ENCODE measurements at places on chromosomes 6 and 20.

- no peak for DNase-seq
These were observed 2.2 kb downstream of the SULF2 start for GRCh38 chr20:47782920-47783552.

DNA sequence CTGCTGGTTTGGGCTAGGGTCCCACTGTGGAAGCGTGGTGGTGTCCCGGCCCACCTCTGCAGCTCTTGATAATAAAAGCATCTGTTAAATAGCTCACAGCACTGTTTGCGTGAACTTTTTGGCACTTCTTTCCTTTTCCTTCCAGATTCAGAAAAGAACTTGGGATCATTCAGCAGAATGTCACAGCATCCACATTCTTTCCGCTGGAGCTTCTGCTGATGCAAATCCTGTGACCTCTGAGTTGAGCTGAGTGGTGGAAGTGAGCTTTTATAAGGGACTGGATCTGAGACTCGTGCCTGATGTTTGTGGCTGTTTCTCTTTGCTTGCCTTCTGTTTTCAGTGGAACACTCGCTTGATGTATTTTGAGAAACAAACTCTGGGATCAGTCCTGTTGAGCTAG is 3.9 kb downstream of the OSBPL2 start:
- DNase-seq = no peak

- no peak for DNase-seq
These were observed 770.8 kb downstream of the EPHA7 start for GRCh38 chr6:92648364-92649086.

- DNase-seq = no peak
These were observed 29.4 kb downstream of the TRAF3IP2 start for GRCh38 chr6:111576291-111576690.

GRCh38 chr20:60137657-60138245 is 179.5 kb downstream of the CDH26 start:
- peak; percentile 25 for DNase-seq

GRCh38 chr20:45937765-45938164 is 3.3 kb downstream of the PCIF1 start:
- no peak for DNase-seq

DNA sequence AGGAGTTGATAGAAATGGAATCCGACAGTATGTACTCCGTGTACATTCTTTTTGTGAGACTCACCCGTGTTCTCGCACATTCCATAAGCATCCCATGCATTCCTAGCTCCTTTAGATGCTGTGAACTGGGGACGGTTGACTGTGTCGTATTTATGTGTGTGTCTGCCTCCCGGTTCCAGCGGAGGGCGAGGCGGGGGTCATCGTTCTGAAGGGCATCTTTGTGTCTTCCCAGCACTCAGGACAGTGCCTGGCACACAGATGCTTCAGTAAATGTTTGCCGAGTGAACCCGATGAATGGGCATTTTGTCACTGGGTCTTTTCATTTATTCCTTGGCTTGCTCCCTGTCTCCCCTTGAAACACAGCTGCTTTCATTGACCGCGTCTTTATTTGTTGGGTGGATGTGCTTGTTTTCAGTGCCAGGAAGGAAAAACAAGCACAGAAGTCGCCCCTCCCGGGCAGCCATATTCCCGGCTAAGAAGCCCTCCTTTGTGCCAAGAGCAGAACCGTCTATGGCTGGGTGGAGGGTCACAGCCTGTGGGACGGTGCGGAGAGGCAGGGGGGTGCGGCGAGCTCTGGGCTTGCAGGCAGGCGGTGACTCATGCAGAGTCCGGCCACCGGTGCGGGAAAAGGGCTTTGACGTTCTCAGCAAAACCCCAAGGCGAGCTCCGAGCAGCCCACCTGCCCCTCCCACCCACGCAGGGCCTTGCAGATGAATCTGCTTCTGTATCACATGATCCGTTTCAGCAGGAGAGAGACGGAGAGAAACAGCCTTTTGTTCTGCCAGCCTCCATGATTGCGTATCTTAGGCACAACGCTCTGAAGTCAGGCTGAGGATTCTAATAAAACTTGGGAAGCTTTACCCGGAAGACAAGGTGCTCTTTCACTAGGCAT is 11.2 kb upstream of the PSMG4 start:
- peak; percentile 66 for DNase-seq

DNA sequence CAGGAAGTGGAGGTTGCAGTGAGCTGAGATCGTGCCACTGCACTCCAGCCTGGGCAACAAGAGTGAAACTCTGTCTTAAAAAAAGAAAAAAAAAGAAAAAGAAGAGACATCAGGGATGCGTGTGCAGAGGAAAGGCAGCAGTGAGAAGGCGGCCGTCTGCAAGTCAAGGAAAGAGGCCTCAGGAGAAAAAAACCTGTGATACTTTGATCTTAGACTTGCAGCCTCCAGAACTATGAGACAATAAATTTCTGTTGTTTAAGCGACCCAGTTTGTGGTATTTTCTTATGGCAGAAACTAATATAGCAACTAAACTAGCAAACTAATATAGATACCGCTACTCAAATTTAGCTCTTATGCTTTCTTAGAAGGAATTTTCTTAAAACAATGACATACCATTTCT is 36.1 kb downstream of the FGD2 start:
- DNase-seq = no peak

DNA sequence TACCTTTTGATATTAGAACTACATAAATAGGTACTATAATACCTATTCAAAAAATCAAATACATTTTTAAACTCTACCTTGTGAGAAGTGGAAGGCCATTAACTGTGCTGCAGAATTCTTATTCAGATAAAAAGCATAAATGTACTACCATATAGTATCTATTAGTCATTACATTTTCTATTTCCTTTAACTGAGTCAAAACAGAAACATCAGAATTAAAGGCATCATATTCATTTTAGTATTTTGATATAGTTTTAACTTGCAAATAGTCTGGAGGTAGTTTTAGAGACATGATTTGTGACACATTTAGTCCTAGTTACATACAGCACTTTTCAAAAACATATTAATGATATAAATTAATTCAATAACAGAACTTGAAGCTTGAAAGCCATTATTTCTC is 39.9 kb upstream of the TAB2 start:
- DNase-seq = no peak

GRCh38 chr6:134026597-134026996 is 25.8 kb downstream of the SLC2A12 start:
- peak; percentile 50 for DNase-seq

DNA sequence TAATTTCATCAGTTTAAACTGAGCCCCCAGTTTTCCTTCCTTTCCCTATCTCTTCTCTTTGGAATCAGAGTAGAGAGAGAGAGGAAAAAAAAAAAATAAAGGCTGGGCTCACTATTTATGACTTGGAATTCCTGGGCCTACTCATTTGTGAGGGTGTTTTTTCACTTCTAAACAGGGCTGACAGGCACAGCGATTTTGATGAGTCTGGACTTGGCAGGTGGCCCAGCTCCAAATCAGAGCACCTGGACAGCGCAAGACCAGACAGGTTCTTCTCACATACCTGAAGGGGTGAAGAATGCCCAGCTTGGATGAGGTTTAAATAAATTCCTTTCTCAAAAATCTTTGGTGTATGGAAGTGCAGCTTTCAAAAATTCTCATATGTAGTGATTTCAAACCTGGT is 122.2 kb downstream of the KIF13A start:
- DNase-seq = no peak

DNA sequence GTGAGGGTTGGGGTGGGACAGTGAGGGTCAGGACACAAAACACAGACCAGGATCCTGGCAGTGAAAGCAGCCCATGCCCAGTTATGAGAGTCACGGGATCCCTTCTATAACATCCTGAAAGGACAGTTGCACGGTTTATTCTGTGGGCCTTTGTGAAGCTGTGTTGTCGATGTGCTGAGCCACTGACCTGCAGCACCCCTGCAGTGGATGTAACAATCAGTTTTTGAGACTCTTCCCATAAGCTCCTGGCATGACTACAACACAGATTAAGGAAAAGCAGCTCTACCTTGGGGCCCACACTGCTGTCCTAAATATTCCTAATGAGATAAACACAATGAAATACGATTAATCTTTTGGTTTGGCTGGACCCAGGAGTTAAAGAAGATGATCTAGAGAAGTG is 3.7 kb downstream of the PYGB start:
- DNase-seq = no peak

GRCh38 chr6:40586369-40587201 is 579 bp downstream of the LRFN2 start:
- no peak for DNase-seq

DNA sequence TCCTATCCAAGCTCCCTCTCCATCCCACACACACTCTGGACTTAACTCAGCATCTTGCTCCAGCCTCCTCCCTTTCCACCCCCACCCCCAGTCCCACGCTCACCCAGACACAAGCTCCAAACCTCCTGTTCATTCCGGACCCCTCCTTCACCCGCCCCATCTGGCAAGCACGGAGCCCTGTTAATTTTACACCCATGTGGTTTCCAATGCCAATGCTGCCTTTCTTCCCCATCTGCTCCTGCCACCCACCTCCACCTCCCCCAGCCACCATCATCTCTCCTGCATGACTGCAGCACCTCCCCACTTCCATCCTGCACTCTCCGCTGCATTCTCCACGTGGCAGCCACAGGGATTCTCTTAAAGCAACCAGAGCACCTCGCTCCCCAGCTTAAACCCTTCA is 9.9 kb upstream of the CDK5RAP1 start:
- DNase-seq = no peak

DNA sequence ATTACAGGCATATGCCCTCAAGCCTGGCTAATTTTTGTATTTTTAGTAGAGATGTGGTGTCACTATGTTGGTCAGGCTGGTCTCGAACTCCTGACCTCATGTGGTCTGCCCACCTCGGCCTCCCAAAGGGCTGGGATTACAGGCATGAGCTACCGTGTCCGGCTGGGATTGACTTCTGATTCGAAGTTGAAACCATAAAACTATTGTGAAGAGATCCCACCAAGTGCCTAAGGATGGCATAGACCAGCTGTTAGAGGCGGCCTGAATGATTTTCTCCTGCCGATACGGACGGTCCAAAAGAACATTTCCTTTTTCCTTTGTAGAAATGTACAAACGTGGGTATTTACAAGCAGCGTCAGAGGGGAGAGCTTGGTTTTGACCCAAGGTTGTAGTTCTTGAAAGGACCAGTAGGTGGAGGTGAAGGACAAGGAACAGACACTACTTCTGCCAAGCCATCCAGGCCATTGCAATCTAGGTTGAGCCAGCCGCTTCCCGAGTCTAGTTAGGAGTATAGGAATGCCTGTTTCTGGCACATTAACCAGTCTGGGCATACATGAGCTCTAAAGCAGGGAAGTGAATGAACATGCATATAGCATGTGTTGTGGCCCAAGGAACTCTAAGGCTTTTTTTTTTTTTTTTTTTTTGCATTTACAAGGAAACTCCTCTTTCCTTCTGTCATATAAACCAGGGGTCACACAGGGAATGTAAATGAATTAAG is 29.0 kb downstream of the MOCS3 start:
- peak; percentile 79 for DNase-seq

DNA sequence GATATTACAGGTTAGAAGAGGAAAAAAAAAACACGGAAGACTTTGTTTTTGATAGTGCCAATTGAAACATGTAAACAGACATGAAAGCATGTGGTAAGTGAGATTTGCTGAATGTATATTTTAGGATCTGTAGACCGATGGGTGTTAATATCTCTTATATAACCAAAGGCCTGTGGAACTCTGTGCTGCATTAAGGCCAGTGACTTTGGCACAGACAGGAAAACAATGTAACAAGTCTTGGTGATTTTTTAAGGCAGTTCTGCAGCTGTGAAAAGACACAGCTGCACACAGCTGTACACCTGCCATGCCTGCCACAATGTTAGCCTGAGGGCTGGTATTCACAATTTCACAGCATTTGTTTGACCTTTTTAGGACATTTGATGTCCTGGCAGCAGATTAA is 6.1 kb downstream of the SOBP start:
- no peak for DNase-seq

DNA sequence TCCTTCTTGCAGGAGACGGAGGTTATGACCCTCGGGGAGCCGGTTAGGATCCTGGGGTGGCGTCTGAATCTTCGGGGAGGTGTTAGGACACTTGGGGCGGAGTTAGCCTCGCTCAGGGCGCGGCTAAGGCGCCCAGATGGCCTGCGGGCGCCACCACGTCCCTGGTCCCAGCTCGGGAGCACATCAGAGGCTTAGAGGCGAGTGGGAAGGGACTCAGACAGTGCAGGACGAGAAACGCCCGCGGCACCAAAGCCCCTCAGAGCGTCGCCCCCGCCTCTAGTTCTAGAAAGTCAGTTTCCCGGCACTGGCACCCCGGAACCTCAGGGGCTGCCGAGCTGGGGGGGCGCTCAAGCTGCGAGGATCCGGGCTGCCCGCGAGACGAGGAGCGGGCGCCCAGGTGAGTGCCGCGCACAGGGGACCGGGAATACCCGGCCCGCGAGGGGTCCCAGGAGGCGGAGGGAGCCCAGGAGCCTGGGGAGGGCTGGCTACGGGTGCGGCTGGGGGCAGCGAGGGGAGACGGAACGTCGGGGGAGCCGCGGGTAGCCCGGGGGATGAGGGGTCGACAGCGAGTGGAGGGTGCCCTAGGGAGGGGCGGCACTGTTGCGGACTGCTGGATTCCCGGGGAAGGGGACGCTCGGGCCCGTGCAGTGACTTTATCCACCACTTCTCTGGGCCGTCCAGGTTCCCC is at the start of gene HCK:
HCK (plus strand) TSS at position 153 of the 688 bp plus-strand sequence.
- no peak for DNase-seq

- no peak for DNase-seq
These were observed 30.3 kb upstream of the TMEM181 start for GRCh38 chr6:158529629-158530028.

DNA sequence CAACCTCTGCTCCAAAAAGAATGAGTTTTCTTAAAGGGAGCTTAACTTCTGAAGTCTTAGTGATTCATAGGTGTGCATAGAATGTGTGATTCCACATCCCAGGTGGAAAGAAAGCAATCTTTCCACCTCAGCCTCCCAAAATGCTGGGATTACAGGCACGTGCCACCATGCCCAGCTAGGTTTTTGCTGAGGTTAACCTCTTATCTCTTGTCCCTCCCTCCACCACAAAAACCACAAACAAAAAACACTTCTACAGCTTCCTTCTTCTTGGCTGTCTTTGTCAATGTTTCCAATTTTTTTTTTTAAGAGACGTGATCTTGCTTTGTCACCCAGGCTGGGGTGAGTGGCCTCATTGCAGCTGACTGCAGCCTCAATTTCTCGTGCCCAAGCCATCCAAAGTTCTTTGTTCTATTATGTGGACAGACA is 8.1 kb upstream of the CSE1L start:
- no peak for DNase-seq

GRCh38 chr6:20340068-20340848 is 61.4 kb upstream of the E2F3 start:
- no peak for DNase-seq

DNA sequence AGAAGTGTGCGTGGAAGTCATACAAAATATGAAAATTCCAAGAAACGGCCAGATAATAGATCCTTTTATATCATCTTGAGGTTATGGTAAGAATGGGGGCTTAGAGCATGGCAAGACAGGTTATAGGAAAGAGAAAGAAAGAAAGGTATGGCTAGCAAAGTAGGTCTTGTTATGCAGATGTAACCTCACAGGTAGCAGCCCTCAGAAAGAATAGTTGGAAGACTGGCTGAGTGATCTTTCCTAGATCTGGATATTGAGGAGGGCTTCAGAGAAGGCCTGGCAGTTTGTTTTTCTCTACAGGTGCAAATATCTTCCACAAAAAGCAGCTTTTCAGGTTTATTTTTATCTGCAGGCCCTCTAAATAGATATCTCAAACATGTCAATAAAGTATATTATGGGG is 679.5 kb downstream of the KHDRBS2 start:
- DNase-seq = no peak

- peak; percentile 46 for DNase-seq
These were observed 55.0 kb upstream of the HLA-A start for GRCh38 chr6:29887330-29887818.

GRCh38 chr6:138535728-138536455 is 36.6 kb upstream of the NHSL1 start:
- no peak for DNase-seq

- no peak for DNase-seq
These were observed 450.1 kb downstream of the GJA1 start for GRCh38 chr6:121885399-121886152.

GRCh38 chr20:21315138-21315537 is 12.0 kb downstream of the XRN2 start:
- no peak for DNase-seq

Measured in mucosa of gallbladder (tissue), 1 donor.